Stimulated activated naive CD4-positive, alpha-beta T cell treated with Interleukin-2 at 50 U/mL for 16 hours (primary cell): ENCODE measurements at places on chromosomes 6 and 20.

- DNase-seq, result no peak
Measured at GRCh38 chr6:53235508-53235907, 86.9 kb upstream of the GCM1 start.

DNA sequence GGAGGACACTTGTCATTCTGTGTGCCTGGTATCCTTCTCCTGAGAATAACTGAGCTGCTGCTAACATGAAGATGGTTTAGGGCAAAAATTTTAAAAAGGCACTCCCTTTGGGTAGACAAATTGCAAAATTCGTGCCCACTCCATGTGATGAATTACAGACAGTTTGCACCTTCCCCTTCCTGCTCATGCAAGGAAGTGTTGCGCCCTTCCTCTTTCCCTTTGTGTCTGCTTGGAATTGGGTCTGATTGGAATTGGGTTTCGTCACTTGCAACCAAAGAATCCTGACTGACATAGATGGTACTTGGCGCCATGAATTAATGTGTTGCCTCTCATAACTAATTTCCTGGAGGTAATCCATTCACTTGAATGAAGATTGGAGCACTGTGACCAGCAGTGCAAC is 62.3 kb upstream of the SHLD1 start:
- no peak for DNase-seq

DNA sequence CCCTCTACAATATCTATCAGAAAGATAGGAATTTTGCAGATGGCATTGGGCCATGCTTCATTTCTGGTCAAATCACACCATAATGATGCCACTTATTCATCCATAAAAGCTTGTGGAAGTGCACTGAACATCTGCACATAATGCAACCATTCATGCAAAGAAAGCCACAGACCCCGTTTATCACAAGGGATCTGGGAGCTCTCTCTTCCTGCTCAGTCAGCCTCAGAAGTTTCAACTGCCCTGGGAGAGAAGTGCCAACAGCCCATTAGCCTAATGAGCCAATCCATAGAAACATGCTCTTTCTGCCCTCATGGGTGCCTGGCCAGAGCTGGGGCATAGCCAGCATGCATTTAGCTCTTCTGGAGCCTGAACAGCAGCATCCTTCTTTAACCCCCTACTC is 85.8 kb downstream of the SLC35F1 start:
- DNase-seq, result no peak

GRCh38 chr20:957544-957943 is 41.4 kb upstream of the ANGPT4 start:
- DNase-seq, result no peak

DNA sequence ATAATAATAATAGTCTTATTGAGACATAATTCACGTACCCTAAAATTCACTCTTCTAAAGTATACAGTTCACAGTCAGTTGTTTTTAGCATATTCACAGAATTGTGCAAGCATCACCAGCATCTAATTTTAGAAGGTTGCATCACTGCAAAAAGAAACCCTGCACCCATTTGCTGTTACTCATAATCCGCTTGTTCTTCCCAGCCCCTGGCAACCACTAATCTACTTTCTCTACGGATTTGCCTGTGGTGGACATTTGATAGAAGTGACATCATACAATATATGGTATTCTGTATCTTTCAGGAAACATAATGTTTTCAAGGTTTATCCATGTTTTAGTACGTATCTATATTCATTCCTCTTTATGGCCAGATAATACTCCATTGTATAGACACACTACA is 41.5 kb upstream of the FAM184A start:
- DNase-seq, result no peak

- no peak for DNase-seq
Measured at GRCh38 chr6:51060262-51060762, 241.6 kb downstream of the TFAP2B start.

DNA sequence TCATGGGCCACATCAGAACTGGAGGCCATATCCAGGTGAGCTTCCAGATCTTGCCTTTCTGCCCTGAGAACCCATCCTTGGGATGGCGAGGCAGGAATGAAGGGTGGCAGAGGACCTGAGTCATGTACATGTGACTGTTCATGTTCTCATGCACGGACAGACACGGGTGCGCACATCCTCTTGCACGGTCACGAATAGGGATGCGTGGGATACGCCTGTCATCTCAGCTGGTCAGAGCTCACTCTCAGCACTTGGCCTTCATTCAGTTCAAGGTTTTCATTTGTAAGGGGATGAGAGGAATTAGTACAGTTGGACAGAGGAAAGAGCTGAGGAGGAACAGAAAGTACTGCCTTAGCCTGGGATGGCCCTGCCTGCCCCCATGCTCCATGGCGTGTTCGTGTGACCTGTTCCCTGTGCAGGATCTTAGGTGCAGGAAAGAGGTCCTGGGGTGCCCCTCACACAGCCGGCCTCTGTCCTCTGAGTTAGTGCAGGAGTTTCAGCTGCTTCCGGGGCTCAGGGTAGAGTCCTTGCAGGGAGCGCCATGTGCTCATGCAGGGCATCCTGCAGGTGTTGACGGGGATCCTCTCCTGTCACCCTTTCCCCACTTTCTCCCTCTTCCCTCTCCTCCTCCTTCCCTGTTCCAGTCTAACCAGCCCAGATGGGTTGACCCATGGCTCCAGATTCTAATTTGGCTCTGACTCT is 173.4 kb downstream of the DTNBP1 start:
- no peak for DNase-seq

- no peak for DNase-seq
Measured at GRCh38 chr6:169224185-169224695, 29.4 kb downstream of the THBS2 start.

- no peak for DNase-seq
Measured at GRCh38 chr6:19303383-19303782, 533.8 kb upstream of the ID4 start.

- no peak for DNase-seq
Measured at GRCh38 chr6:144053601-144054000, 41.8 kb downstream of the SF3B5 start.

DNA sequence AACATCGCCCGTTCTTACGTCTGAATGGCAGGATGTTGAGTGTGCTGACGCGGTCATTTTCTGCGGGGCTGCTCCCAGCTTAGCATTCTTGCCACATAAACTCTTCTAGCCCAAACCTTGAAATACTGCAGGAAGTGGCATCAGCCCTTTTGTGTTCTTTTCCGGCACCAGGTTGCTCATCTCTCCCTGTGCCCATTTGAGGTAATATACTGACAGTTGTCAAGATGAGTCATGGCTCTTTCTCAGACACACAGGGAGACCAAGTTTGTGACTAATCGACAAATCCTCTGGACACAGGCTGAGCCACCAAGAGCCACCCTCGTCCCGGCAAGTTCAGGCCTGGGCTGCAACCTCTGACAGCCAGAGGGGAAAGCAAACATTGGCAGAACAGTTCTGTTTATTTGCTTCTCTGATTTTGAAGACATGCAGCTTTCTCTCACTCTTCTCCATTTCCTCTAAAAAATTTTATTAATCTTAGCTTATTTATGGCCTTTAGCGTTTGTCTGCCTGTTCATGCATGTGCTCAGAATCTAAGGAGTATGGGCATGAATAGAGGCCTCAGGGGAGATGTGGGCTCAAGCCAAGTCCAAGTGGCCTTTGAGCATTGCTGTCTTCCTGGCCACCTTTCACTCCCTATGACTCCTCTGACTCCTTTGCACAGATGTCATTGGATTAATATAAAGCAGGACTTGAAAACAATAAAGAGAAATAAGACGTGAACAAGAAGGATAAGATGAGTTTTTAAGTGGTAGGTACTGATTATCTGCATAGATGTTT is 328.2 kb upstream of the JAG1 start:
- no peak for DNase-seq
